ENCODE measurements at places on chromosomes 6 and 20.

DNA sequence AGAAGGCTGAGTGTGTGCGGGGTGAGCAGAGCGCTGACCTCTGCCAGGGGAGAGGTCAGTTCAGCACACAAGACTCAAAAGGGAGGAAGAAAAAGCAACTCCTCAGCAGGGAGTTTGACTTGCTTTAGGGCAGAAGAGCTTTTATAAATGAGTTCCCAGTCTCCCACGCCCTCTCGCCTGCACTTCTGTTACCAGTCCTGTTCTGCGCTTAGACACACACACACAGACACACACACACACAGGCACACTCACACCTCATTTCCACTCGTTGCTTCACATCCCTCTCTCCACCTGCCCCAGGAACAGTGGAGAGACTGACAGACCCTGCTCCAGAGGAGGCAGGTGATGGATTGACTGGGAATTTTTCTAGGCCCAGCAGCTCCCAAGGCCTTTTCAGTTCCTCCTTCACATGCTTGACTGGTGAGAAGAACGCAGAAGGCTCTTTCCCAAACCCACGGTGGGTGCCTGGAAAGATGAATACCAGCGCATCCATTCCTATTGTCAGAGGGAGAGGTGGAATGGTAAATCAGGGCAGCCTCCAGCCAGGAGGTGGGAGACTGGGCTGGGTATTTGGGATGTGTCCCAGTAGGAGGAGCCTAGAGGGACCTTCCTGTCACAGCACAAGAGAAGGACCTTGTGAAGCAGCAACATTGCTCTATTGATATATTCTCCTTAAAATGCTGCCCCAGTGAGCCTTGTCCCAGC lies 43.7 kb downstream of the JAG1 start:
- no peak for DNase-seq
- peaks cover 24% of the 10 kb centered on the region for H3K4me1 ChIP-seq
- no peak overlapping the region for H3K27ac ChIP-seq
- H3K36me3 ChIP-seq: no peaks in the 10 kb centered on the region
- no peaks in the 10 kb centered on the region for H3K27me3 ChIP-seq

DNA sequence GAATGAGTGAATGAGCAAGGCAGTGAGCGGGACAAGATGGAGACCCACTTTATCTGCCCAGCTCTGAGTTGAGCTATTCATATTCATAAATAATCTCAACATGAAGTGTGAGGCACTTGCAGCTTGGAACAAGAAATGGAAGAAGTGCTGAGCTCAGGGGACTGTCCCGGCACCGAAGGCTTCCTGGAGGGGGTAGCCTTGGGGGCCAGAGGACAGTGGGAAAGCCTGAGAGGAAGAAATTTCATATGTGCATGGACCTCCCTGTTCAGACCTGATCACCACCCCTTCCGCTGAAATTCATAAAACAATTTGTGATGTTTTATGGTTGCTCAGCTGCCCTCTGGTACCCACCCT lies 103.2 kb downstream of the TOX2 start:
- DNase-seq: no peak
- H3K27me3 ChIP-seq: no peaks in the 10 kb centered on the region
- H3K4me3 ChIP-seq: peak overlapping the region; percentile 26
- peak overlapping the region; percentile 83 for H3K27ac ChIP-seq

DNA sequence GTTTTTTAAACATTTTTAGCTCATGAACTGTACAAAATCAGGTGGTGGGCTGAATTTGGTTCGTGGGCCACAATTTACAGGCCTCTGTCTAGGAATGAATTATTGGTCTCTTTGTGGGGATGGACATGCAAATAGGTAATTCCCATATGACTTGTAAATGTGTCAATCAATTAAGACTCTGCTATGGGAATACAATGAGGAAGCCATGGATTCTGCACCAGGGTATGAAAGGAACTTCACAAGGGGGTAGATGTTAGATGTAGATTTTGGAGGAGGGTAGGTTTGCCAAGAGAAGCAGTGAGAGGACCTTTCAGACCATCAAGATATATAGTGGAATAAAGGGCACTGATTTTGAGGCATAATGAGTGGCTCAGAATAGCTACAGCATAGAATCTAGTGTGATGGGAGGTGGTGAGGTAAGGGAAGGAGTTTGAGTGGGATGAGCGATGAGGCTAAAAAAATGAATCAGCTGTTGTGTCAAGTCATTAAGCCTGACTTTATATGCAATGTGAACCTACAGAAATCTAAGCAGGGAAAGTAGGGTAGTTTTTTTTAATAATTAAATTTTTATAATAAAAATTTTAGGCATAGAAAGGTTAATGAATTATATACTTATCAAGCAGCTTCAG lies 32.6 kb upstream of the RNF182 start:
- DNase-seq: no peak
- no peaks in the 10 kb centered on the region for H3K36me3 ChIP-seq
- no peak overlapping the region for H3K27ac ChIP-seq
- no peak overlapping the region for H3K4me3 ChIP-seq
- no peaks in the 10 kb centered on the region for H3K27me3 ChIP-seq

- H3K36me3 ChIP-seq: no peaks in the 10 kb centered on the region
- no peak overlapping the region for H3K27ac ChIP-seq
- DNase-seq: no peak
- H3K4me1 ChIP-seq: no peaks in the 10 kb centered on the region
Observed at GRCh38 chr20:36228770-36229169, 7.5 kb upstream of the AAR2 start.

- H3K4me3 ChIP-seq: no peak overlapping the region
- no peaks in the 10 kb centered on the region for H3K27me3 ChIP-seq
- H3K36me3 ChIP-seq: no peaks in the 10 kb centered on the region
- H3K27ac ChIP-seq: no peak overlapping the region
- peak; percentile 78 for DNase-seq
- no peaks in the 10 kb centered on the region for H3K4me1 ChIP-seq
Observed at GRCh38 chr20:23585449-23585807, 17.1 kb upstream of the CST9L start.

- no peak overlapping the region for H3K4me3 ChIP-seq
- no peak for DNase-seq
- H3K36me3 ChIP-seq: no peaks in the 10 kb centered on the region
- H3K27me3 ChIP-seq: no peaks in the 10 kb centered on the region
Observed at GRCh38 chr6:106039897-106040592, 46.1 kb upstream of the PRDM1 start.

GRCh38 chr6:105591053-105591452 lies 188.2 kb upstream of the PREP start:
- H3K4me3 ChIP-seq: no peak overlapping the region
- H3K4me1 ChIP-seq: peaks cover 8% of the 10 kb centered on the region
- H3K27me3 ChIP-seq: no peaks in the 10 kb centered on the region
- no peak overlapping the region for H3K27ac ChIP-seq

- DNase-seq: no peak
- no peaks in the 10 kb centered on the region for H3K36me3 ChIP-seq
- H3K27me3 ChIP-seq: no peaks in the 10 kb centered on the region
- H3K4me3 ChIP-seq: no peak overlapping the region
- H3K27ac ChIP-seq: no peak overlapping the region
- H3K4me1 ChIP-seq: peaks cover 14% of the 10 kb centered on the region
Observed at GRCh38 chr6:167734662-167735083, 92.0 kb upstream of the AFDN start.

GRCh38 chr6:152184917-152185574 lies 377.6 kb downstream of the ESR1 start:
- H3K4me3 ChIP-seq: no peak overlapping the region
- no peaks in the 10 kb centered on the region for H3K27me3 ChIP-seq

DNA sequence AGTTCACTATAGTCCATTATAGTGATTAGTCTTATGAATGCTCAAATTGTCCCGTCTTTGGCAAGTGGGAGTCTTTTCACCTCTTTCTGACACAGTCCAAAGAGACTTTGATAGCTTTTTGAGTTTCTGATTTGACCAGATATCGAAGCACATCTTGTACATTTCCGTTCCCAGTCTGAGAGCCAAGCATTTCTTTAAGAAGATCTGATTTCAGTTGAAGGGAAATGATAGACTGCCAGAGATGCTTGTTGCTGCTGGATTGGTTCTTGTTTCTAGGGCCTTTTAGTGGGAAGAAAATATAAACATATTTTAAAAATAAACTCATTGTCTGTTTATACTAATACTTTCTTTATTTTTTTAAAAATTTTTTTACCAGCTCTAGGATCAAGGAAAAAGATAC lies 54.1 kb upstream of the IER3 start:
- H3K36me3 ChIP-seq: no peaks in the 10 kb centered on the region
- no peaks in the 10 kb centered on the region for H3K27me3 ChIP-seq
- DNase-seq: no peak
- H3K27ac ChIP-seq: no peak overlapping the region
- no peak overlapping the region for H3K4me3 ChIP-seq

DNA sequence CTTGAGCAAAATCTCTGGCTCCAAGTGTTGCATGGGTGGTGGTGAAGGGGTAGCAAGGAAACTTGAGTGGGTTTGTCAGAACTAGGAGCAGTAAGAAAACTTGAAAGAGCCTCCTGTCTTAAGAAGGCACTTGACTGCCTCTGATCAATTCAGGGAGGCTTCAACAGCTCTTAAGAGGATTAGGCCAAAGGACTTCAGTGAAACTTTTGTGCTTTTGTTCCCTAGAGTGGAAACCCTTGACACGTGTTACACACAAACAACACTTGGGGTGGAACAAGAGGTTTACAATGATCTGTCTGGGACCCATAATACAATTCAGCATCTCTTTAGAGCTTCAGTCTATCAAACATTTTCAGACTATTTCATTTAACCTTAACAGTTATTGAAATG lies 80.1 kb upstream of the ARMC2 start:
- H3K27me3 ChIP-seq: no peaks in the 10 kb centered on the region
- peaks cover 4% of the 10 kb centered on the region for H3K4me1 ChIP-seq
- no peak overlapping the region for H3K27ac ChIP-seq
- no peak for DNase-seq
- no peaks in the 10 kb centered on the region for H3K36me3 ChIP-seq
- no peak overlapping the region for H3K4me3 ChIP-seq

- H3K4me1 ChIP-seq: no peaks in the 10 kb centered on the region
- H3K36me3 ChIP-seq: no peaks in the 10 kb centered on the region
- H3K4me3 ChIP-seq: no peak overlapping the region
- no peak overlapping the region for H3K27ac ChIP-seq
- no peaks in the 10 kb centered on the region for H3K27me3 ChIP-seq
- no peak for DNase-seq
Observed at GRCh38 chr6:19860235-19860877, 23.2 kb downstream of the ID4 start.

GRCh38 chr20:35200267-35200666 lies 26.2 kb upstream of the MMP24 start:
- DNase-seq: no peak
- no peak overlapping the region for H3K4me3 ChIP-seq
- no peaks in the 10 kb centered on the region for H3K27me3 ChIP-seq
- no peaks in the 10 kb centered on the region for H3K36me3 ChIP-seq
- no peaks in the 10 kb centered on the region for H3K4me1 ChIP-seq

DNA sequence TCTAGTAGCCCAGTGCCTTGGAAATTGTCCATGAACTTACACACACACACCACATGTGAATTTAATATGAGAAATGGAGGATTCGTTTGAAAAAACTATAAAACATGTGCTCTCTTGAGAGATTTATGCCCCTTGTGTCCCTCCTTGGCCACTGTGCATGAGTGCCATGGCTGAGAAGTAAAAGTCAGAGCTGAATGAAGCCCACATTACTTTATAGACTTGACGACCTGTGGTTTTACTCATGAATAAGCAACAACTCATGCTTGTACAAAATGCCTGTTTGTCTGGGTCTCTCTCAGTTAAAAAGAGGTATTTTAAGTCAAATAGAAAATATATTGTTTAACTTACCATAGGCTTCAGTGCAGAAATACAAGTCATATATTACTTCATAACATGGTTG lies 102.7 kb downstream of the KCNQ5 start:
- no peaks in the 10 kb centered on the region for H3K4me1 ChIP-seq
- H3K27me3 ChIP-seq: no peaks in the 10 kb centered on the region
- H3K27ac ChIP-seq: no peak overlapping the region
- DNase-seq: no peak
- H3K4me3 ChIP-seq: no peak overlapping the region
- no peaks in the 10 kb centered on the region for H3K36me3 ChIP-seq

GRCh38 chr20:44405257-44405656 lies 49.8 kb downstream of the HNF4A start:
- no peak overlapping the region for H3K27ac ChIP-seq
- H3K36me3 ChIP-seq: no peaks in the 10 kb centered on the region
- H3K27me3 ChIP-seq: no peaks in the 10 kb centered on the region
- DNase-seq: no peak
- H3K4me1 ChIP-seq: no peaks in the 10 kb centered on the region

DNA sequence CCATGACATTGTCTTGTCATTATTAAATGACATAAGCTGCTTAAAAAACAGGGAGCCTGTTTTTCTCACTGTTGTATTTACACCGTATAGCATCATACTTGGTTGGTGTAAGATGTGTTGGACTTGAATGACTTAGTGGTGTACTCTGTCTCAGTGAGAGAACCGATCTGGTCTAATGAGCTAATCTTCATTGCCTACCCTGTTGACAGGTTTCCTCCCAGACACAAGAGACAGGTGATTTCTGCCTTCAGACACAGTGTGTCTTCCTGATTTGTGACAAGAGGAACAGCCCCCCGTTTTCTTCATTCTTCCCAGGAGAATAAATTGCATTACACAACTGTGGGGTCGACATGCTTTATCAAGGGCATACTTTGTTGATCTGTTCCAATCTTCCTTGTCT lies 137.2 kb upstream of the ID4 start:
- H3K4me3 ChIP-seq: no peak overlapping the region
- H3K36me3 ChIP-seq: no peaks in the 10 kb centered on the region
- H3K27me3 ChIP-seq: no peaks in the 10 kb centered on the region

DNA sequence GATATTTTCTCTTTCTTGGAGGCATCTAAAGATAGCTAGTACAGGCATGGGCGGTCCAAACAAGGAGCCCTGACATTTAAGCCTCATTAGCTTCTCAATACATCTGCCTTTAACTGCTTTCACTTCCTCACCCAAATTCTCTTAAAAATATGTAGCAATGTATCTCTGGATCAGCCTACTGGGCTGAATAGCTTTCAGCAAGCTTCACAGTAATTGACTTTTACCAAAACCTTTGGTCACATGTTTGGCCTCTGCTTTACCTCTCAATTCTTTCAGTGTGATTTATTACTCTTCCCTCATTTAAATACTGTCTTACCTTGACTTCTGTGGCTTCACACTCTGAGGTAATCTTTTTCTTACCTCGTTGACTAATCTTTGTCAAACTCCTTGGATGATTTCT lies 1618.1 kb downstream of the GRIK2 start:
- H3K36me3 ChIP-seq: no peaks in the 10 kb centered on the region
- no peaks in the 10 kb centered on the region for H3K27me3 ChIP-seq
- H3K27ac ChIP-seq: no peak overlapping the region
- no peak overlapping the region for H3K4me3 ChIP-seq
- no peak for DNase-seq
- H3K4me1 ChIP-seq: no peaks in the 10 kb centered on the region

GRCh38 chr6:35044145-35044745 lies 96.9 kb downstream of the TCP11 start:
- no peaks in the 10 kb centered on the region for H3K36me3 ChIP-seq
- peak overlapping the region; percentile 85 for H3K27ac ChIP-seq
- H3K27me3 ChIP-seq: no peaks in the 10 kb centered on the region
- peaks cover 95% of the 10 kb centered on the region for H3K4me1 ChIP-seq
- DNase-seq: no peak

All from esophagus muscularis mucosa (tissue), 4 donors.